ENCODE measurements at places on chromosomes 11 and 22.
A peak's percentile ranks its signal among the peaks of the same experiment; 100 is the strongest.

- DNase-seq: no peak
These were observed 29.1 kb upstream of the LMO2 start for GRCh38 chr11:33920838-33921613.

GRCh38 chr11:2109541-2110019 is 29.6 kb downstream of the IGF2 start:
- DNase-seq: no peak

DNA sequence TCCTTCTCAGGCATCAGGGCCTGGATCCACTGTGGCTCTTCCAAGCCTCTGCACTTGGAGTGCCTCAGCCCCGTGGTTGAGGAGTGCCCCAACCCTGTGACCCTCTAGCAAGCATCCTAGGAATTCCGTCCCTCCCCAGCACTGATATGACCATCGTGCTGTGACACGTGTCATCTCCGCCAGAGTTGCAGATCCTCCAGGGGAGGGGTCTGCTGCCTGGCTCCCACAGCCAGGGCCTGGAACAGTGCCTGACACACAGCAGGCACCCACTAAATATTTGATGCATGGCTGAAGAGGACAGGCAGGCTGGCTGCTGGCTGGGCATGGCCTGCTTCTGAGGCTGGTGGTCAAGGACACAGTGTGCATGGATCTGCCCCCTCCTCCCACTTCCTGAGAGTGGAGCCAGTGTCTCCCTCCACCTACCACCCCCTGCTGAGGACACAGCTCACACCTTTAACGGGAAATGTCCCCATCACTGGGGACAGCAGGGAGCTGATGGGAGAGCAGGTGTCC is 1.7 kb upstream of the CD81 start:
- DNase-seq: peak; percentile 19

GRCh38 chr11:116457336-116458007 is 315.3 kb downstream of the BUD13 start:
- no peak for DNase-seq

- DNase-seq: no peak
These were observed 24.5 kb downstream of the FAM227A start for GRCh38 chr22:38631724-38632123.

- DNase-seq: peak; percentile 41
These were observed 158.8 kb upstream of the NAV2 start for GRCh38 chr11:19553683-19554333.

- no peak for DNase-seq
These were observed 11.4 kb downstream of the SESN3 start for GRCh38 chr11:95219599-95219998.

- no peak for DNase-seq
These were observed 24.2 kb upstream of the TREH start for GRCh38 chr11:118703563-118704106.

- peak; percentile 50 for DNase-seq
These were observed 4.0 kb upstream of the ALX4 start for GRCh38 chr11:44313761-44314489.

- DNase-seq: no peak
These were observed 196.7 kb upstream of the TBCEL start for GRCh38 chr11:120827198-120827597.

DNA sequence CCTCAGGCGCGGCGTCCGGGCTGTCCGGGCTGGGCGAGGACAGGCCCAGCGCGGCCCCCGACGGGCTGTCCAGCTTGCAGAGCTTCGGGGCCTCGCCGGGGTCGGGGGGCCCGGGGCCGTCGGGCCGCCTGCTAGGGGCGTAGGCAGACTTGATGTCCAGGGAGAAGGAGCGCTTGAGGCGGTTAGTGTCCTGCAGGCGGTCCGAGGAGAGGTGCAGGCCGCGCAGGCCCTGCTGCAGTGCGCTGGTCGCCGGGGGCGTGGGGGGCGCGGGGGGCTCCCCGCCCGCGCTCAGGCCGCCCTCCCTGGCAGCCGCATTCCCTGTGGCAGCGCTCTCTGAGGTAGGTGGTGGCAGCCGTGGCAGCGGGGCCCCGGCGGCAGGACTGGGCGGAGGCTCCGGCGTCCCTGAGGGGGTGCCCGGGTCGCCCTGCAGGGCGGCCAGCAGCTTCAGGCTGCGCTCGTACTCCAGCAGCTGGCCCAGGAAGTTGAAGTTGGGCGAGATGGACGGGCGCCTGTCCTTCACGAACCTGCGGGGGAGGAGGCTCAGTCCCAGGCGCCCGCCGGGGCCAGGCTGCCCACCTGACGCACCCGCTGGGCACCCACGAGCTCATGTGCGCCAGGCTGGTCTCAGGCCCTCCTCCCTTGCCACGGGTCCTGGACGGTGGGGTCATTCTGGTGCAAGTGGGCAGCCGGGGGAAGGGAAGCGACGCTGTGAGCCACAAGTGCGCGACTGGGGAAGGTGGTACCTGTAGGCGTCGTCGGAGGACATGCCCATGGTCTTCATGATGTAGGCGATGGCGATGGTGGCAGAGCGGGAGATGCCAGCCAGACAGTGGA is 14.8 kb downstream of the DUSP8 start:
- DNase-seq: no peak

GRCh38 chr11:69637941-69638871 is 2.8 kb upstream of the CCND1 start:
- no peak for DNase-seq

DNA sequence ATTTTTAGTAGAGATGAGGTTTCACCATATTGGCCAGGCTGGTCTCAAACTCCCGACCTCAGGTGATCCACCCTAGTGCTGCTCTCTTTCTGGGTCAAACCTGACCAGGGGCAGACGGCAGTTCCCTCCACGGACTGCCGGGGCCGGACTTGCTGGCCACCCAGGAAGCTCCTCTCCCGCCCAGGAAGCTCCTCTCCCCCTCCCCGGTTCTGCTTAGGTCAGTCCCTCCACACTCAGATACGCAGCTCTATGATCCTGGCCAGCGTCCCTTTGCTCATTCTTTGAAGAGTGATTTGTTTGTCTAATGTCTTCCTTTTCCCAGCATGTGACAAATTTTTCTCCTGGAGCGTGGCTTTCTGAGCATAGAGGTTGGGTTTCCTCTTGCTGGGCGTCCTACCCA is 125.3 kb upstream of the B3GAT1 start:
- no peak for DNase-seq

DNA sequence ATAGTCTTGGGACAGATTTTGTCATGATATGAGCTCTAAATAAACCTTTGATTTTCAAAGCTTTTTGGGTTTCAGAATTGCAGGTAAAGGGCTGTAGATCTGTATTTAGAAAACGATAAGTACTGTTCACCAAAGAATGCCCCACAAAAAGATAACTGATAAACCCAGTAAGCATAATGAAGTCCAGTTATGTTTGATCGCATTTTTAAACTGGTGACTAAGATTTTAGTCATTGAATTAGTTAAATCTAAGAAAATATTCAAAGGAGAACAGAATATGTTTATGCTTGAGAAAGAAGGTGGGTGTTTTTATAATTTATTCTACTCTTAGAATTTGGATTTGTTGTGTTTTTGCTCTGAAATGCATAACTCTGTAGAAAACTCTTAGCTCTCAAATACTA is 11.6 kb downstream of the DEPDC7 start:
- no peak for DNase-seq

- DNase-seq: peak; percentile 91
These were observed 13.5 kb upstream of the SORL1-AS1 start for GRCh38 chr11:121466063-121466794.

DNA sequence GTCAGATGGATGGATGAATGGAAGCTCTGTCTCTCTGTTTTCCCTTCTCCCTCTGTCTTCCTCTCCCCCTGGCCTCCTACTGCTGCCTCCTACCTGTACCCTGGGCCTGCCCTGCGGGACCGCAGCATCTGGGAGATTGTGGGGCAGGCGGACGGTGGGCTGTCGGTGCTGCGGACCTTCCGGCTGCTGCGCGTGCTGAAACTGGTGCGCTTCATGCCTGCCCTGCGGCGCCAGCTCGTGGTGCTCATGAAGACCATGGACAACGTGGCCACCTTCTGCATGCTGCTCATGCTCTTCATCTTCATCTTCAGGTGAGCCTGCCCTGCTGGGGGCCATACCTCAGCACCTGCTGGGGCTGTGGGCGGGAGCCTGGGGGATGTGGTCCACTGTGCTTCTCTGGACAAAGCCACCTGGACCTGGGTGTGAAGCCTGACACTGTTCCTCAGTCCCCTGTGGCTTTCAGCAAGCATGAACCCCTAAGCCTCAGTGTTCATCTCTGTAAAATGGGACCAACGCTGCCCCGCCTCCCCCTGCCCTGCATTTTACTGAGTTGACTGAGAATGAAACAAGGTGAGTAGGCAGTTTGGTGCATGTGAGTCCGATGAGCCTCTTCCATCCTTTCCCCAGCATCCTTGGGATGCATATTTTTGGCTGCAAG is 88.4 kb downstream of the CACNA1I start:
- no peak for DNase-seq

DNA sequence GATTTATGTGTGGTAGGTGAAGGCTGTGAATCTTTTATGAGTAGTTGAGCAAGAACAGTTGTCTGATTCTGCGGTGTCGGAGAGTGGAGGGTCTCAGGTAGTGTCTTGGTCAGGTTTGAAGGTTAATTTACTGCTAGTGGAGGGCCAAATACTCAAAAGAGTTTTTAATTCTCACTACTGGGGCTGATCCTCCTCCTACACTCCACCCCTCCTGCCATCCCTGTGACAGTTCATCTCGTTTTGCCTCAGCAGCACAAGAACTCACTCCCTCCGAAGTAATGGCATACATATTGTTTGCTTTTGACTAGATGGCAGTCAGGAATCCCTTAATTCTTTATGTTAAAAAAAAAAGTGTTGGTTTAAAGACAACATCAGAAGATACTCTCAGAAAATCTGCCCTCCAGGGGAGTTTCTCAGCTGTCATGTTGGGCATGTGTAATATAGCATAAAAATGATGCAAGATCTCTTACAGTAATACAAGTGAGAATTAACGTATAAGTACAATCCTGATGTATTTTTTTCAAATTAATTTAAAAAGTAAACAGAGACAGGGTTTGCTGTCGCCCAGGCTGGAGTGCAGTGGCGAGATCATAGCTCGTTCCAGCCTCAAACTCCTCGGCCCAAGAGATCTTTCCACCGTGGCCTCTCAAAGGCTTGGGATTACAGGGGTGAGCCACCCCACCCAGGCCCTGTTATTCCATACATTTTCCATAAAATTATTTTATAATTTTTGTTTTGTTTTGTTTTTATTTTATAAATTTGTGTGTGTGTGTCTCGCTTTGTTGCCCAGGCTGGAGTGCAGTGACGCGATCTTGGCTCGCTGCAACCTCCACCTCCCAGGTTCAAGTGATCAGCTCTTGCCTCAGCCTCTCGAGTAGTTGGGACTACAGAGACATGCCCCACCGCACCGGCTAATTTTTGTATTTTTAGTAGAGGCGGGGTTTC is 1.3 kb downstream of the FAR1 start:
- DNase-seq: no peak

DNA sequence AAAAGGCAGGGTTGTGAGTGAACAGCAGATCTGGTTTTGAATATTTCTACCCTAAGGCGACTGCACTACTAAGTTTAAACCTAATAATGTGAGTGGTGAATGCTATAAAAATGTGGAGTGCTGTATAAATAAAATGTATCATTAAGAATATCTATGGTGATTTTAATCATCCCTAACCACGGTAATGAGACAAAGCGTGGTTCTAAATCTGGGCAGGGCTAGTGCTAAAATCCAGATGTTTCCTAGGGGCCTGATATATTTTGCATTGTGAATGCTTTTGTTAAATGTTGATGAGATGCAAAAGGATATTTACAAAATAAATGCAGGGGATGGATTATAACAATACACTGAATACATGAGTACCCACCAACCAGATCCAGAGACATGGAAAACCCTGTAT is 58.1 kb downstream of the TSPAN18 start:
- peak; percentile 13 for DNase-seq

GRCh38 chr22:49833340-49834007 is 5.8 kb upstream of the BRD1 start:
- no peak for DNase-seq

DNA sequence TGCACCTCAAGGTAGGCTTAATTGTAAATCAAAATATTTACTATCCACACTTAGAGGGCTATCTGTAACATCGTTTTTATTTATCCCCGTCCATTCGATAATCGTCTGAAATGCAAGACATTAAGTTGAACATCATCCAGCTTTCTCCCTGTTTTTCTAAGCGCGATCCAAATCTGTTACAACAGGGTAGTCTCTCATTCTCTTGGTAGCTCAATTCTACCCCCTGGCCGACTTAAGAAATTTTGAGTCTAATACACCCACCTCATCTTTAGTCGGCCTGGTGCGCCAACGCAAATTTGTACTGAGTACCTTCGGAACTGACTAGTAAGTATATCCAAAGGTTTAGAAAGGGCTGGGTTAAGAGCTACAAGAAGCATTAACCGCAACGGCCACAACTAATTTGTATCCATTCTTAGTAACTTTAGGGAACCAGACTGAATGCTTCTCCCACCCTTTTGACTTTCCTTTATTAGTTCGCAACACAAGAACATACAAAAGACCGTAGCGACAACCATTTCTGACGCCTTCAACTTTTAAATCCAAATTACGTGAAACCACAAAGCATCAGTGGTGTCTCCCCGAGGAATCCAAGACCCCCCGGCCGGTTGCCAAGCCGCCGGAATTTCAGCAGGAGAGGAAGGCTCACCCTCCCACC is 1.0 kb upstream of the ZNF143 start:
- peak; percentile 59 for DNase-seq

- no peak for DNase-seq
These were observed 4.9 kb downstream of the DAGLA start for GRCh38 chr11:61684870-61685616.

DNA sequence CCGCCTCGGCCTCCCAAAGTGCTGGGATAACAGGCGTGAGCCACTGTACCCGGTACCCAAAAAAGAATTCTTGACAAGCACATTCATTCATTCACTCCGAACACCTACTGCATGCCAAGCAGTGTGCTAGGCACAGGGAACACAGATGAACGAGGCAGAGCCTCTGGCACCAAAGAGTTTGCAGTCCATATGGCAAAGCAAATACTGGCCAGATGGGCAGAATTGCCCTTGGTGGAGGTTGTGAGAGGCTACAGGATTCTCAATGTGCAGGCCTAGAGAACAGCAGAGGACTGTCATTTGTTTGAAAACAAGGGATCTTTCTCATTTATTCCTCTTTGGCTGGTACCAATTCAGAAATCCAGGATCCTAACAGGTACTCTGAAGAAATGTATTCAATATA is 27.5 kb upstream of the MTCH2 start:
- no peak for DNase-seq

- no peak for DNase-seq
These were observed 132.1 kb upstream of the PAX6 start for GRCh38 chr11:31943056-31943780.

DNA sequence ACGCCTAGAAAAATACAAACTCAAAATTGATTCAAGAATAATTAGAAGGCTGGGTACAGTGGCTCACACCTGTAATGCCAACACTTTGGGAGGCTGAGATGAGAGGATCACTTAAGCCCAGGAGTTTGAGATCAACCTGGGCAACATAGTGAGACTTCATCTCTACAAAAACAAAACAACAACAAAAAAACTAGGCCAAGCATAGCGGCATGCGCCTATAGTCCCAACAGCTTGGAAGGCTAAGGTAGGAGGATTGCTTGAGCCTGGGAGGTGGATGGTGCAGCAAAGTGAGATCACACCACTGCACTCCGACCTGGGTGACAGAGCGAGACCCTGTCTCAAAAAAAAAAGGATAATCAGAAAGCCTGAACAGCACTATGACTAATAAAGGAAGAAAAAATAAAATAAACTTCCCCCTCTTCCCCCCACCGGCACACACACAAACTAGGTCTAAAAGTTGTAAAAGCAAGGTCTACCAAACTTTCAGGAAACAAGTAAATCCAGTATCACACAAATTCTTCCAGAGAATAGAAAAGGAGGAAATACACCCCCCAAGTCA is 35.8 kb downstream of the RRAS2 start:
- no peak for DNase-seq
